Activated naive CD4-positive, alpha-beta T cell treated with anti-CD3 and anti-CD28 coated beads, Interleukin-2, amount 50 U/mL, for 16 hours (primary cell): ENCODE measurements at places on chromosomes 3 and 15.

- no peak for DNase-seq
Measured at GRCh38 chr3:98778852-98779413, 15.8 kb downstream of the ST3GAL6 start.

GRCh38 chr3:14252321-14253021 lies 73.9 kb downstream of the LSM3 start:
- no peak for DNase-seq

- no peak for DNase-seq
Measured at GRCh38 chr15:23758891-23759290, 71.8 kb upstream of the NDN start.

- DNase-seq, result no peak
Measured at GRCh38 chr15:39564972-39565665, 15.8 kb upstream of the THBS1 start.

DNA sequence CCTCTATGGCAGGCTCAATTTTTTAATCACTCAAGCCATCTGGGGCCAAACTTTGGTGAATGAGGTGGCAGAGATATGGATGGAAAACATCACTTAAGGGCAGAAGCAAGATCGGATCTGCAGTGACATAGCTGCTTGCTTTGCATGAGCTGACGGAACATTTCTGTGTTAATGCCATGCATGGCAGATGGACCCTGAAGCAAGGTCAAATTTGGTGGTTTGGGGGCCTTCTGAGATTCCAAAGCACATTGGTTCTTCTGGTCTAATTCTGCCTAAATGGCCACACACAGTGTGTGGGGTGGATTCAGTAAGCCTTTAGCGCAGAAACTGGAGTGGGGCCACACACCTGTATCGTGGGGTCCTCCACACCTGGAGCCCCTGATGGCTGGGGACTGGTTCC lies 38.3 kb upstream of the BCL2L10 start:
- DNase-seq, result no peak

GRCh38 chr3:186476044-186476468 lies 68.1 kb downstream of the CRYGS start:
- DNase-seq, result no peak

DNA sequence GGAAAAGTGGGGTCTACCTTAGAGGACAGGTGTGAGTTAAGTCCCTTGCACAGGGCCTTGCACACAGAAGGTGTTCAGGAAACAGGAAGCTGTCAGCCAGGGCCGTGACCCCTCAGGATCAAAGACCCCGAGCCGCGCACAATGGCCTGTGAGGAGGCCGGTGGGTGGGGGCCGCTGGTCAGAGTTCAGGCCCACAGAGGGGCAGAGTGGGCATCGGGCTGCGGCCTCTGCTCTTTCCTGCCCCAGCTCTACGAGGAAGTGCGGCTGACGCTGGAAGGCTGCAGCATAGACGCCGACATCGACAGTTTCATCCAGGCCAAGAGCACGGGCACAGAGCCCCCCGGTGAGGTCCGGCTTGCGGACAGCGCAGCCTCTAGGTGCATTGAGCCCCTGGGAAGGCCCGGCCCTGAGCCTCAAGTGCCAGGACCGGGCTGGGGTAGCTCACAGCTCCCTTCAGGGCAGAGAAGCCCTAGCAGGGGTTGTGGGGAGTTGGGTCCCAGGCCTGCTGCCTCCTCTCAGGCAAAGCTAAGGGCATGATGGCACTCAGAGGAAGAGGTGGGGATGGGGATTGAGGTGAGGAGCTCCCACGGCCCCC lies 37.2 kb downstream of the PSTPIP1 start:
- DNase-seq, result peak; percentile 9

GRCh38 chr15:25670025-25670554 lies 193.0 kb downstream of the ATP10A start:
- no peak for DNase-seq

DNA sequence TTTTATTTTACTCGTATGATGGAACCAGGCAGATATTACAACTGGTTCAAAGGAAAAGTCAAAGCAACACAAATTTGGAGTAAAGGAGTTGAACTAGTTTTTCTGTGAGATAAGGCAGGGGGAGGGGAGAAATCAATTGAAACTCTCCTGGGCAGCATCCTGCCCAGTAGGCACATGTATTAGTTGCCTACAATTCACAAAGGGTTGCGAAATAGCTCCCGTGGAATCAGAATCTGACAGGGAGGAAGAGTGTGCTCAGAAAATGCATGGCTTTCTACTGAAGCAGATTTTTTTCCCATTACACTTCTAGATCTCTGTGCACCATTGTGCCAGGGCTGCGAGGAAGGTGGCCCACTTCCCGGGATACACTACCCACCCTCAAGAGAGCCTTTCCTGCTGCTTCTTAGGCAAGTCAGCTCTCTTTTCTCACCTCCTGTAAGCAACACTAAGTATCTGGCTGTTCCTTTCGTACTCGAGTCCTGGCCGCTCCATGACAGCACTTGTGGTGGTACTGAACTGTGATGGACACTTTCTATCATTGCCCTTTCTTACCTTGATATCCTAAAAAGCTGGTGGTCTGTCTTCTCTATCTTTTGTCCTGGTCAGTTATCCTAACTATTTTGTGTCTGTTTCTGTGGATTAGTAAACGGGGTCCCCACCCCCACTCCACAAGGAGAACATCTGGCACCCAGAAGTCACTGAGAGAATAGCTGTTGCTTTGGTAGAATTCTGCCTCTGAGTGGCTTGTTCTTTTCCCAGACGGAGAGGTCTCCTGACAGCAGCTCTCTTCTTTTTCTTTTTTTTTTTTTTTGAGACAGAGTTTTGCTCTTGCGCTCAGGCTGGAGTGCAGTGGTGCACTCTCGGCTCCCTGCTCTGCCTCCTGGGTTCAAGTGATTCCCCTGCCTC lies 74.8 kb downstream of the RPL39L start:
- DNase-seq, result no peak

DNA sequence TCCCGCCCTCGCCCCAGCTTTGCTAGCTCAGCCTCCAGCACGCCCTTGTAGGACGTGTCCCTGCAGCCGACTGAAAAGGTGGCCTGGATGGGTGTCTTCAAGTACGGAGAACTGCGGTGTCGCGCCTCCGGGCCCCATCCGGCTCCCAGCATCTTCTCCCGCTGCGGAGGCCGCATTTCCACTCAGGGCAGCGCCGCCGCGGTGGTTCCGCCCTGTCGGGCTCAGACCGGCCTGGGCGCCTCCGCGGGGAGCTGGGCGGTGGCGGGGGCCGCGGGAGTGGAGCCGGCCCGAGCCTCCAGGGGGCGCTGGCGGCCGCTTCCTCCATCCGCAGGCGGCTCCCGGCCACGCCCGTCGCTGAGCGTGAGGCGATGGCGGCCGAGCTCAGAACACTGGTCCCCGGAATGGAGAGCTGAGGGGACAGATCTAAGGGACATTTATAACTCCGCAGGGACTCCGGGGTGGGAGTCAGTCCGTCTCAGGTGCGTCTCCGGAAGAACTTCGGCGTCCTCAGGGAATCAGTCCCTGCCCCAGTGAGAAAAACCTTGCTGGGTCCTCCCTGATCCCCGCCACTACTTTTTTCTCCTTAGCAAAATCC lies 13.6 kb upstream of the SMCO1 start:
- DNase-seq, result peak; percentile 84

- no peak for DNase-seq
Measured at GRCh38 chr3:140276703-140277102, 341.7 kb downstream of the CLSTN2 start.

- no peak for DNase-seq
Measured at GRCh38 chr3:45116350-45116749, 29.8 kb downstream of the CDCP1 start.

DNA sequence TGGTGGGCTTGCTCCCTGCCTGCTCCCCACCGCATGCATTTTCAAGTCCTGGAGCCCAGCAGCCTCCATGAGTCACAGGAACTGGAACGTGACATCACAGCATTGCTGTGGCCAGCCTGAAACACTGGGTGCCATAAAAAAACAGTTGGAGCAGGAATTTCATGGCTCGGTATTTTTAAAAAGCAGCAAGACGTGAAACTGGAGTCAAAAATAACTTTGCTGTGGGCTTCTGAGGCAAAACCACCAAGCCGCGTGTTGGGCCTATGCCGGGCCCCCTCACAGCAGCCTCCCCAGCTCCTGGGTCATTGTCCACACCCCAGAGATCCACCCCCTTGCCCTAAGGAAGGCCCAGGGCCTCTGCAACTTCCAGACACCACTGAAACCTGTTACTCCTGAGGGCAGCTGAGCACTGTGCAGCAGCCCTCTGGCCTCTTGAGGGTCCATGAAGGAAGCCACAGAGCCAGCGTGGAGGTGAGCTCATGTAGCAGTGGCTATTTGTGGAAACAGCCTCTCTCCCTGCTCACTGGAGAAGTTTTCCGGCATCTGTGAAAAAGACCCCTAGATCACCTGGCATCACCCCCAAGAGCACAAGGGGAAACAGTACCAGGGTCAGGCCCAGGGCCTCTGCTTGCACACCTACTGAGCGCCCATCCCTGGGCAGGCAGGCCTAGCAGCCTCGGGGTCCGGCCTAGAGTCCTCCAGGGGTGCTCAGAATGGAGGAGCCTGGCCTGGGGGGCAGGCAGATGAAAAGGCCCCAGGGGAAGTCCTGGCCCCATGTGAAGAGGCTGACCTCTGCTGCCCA lies 34.0 kb upstream of the DUSP7 start:
- DNase-seq, result no peak

DNA sequence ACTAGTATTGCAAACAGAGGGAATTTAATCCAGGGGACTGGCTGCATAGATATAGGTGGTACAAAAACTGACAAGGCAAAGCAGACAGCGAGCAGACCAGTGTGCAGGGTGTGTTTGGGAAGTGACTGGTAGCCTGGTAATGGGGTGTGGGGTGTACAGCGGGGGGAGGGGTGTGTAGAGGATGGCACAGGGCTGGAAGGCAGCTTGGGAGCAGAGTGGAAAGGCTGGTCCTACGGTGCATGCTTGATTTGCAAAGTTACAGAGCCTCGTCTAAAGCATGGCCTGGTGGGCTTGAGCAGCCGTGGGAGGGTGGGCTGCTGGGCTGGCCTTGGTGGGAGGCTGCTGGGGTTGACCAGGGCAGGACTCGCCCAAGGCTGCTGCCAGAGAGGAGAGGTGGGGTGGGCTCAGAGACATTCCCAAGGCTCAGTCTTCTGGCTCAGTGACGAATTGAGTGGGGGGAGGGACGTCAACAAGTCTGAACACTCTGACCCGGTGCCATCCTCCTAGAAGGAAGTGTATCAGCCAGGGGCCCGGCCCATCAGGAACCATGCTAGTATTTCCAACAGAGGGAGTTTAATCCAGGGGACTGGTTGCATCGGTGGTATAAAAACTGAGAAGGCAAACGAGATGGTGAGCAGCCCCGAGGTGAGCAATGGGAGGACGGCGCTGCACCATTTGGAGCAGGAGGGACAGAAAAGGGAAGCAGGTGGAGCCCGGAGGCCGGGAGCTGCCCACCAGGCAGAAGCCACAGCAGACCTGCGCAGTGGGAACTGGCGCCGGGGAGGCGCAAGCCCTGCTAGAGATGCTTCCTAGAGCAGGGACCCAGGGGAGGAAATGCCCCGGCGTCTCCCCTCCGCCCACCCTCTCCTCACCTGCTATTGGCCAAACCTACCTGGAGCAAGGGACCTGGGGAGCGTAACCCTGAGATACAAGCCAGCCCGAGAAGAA lies 29.2 kb downstream of the CPN2 start:
- no peak for DNase-seq

DNA sequence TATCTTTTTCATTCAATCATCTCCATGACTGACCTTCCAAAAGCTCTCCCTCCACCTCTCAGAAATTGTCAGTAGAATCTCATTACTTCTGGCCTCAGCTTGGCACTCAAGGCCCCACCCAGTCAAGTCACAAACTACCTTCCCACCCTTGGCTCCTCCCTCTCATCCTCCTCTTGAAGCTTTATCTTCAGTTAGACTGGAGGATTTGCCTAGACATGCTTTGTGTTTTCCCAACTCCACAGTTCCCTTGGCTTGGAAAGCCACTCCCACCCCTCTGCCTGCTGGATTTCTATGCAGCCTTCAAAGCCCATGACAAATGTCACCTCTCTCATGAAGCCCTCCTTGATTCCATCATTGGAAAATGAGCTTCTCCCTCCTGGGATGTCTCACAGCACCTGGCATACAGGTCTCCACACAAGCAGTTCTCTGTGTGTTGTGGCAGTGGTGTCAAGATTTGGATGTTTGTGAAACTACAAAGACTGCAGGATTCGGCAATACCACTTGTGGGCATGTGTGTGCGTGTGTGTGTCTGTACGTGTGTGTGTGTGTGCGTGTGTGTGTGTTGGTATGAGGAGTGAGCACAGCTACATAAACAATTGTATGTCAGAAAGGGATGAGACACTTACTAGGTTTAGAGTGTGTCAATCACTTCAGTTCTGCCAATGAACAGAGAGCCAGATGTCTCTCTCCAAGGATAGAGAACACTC lies 45.3 kb upstream of the VPS8 start:
- no peak for DNase-seq

- DNase-seq, result no peak
Measured at GRCh38 chr3:170864525-170865208, 5.3 kb downstream of the RPL22L1 start.

GRCh38 chr15:48052946-48053345 lies 67.8 kb upstream of the SLC24A5 start:
- no peak for DNase-seq

DNA sequence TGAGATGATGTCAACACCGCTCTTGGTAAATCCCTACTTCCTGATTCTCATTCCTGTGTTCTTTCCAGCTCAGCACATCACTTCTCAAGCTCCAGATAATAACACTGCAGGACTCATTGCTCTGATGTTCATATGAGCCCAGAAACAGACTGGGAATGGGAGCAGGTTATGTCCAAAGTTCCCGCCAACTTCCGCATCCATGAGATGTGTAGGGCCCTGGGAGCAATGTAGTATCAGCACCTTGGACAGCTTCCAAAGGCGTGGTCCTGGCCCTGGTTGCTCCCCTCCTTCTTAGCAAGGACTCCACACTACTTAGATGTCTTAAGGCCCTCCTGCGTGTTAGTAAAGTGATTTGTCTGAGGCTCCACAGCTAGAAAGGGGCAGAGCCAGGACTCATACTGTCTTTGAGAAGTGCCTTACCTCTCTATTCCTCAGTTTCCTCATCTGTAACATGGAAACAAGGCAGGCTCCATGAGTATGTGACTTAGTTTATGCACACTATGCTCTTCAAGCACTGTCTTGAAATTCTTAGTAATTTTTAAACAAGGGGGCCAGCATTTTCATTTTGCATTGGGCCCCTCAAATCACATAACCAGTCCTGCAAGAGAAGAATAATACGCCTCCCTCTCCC lies 27.9 kb upstream of the SLC6A1 start:
- DNase-seq, result no peak

DNA sequence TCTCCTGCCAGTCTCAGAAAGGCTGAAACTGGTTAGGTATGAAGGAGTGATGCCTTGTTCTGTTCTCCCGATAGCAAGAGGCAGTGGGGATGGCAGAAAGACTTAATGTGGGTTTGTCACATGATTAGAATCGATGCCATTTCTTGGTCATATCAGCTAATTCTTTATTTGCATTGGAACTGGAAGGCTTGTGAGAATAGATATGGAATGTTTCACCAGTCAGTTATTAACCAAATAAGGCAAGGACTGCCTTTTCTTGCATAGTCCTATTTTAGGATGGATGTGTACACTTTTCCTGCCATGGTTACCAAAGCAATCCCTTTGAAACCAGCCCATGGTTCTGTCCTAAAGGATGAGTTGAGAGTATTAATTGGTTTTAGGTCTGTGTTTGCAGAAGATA lies 33.7 kb downstream of the FILIP1L start:
- DNase-seq, result no peak
